Muscle of leg (tissue), 16 donors: ENCODE measurements at places on chromosomes 7 and 10. TPM values are rescaled to one million over a fixed set of nuclear protein-coding genes. Genes with fewer than 3 reads are reported as not detected.

SFTPA2 gene
- total RNA-seq: not detected

DNA sequence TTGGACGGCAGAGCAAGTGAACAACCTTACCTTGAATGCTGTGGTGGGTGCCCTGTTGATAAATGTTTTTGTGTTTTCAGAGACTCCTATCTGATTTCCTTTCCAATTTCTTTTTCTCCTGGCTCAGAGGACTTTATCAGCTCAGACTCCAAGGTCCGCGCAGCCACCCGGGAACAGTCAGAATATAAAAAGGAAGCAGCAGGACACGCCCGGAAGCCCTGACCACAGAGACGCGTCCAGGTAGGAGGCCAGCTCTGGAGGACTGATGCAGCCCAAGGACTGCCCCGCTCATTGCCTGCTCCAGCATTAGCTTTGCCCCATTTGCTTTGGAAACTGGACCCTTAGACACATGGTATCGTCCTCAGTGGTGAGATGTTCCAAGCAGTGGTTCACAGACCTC is 61.3 kb downstream of the TACC2 start:
- H3K4me3 ChIP-seq: no peak overlapping the region
- no peaks in the 10 kb centered on the region for H3K27me3 ChIP-seq
- peaks cover 11% of the 10 kb centered on the region for H3K4me1 ChIP-seq

GRCh38 chr7:121798896-121799295 is 74.1 kb upstream of the PTPRZ1 start:
- no peaks in the 10 kb centered on the region for H3K4me1 ChIP-seq
- H3K36me3 ChIP-seq: no peaks in the 10 kb centered on the region
- no peaks in the 10 kb centered on the region for H3K27me3 ChIP-seq
- H3K4me3 ChIP-seq: no peak overlapping the region
- DNase-seq: peak; percentile 12
- no peak overlapping the region for H3K27ac ChIP-seq

HHEX gene
- 3.6 TPM for total RNA-seq

DNA sequence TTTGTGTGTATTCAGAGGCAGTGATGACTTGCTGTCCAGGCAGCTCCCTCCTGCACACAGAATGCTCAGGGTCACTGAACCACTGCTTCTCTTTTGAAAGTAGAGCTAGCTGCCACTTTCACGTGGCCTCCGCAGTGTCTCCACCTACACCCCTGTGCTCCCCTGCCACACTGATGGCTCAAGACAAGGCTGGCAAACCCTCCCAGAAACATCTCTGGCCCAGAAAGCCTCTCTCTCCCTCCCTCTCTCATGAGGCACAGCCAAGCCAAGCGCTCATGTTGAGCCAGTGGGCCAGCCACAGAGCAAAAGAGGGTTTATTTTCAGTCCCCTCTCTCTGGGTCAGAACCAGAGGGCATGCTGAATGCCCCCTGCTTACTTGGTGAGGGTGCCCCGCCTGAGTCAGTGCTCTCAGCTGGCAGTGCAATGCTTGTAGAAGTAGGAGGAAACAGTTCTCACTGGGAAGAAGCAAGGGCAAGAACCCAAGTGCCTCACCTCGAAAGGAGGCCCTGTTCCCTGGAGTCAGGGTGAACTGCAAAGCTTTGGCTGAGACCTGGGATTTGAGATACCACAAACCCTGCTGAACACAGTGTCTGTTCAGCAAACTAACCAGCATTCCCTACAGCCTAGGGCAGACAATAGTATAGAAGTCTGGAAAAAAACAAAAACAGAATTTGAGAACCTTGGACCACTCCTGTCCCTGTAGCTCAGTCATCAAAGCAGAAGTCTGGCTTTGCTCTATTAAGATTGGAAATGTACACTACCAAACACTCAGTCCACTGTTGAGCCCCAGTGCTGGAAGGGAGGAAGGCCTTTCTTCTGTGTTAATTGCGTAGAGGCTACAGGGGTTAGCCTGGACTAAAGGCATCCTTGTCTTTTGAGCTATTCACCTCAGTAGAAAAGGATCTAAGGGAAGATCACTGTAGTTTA is 15.8 kb downstream of the SCD start:
- no peak overlapping the region for H3K4me3 ChIP-seq
- no peaks in the 10 kb centered on the region for H3K27me3 ChIP-seq
- no peak overlapping the region for H3K27ac ChIP-seq
- DNase-seq: no peak
- peaks cover 15% of the 10 kb centered on the region for H3K36me3 ChIP-seq
- no peaks in the 10 kb centered on the region for H3K4me1 ChIP-seq

DNA sequence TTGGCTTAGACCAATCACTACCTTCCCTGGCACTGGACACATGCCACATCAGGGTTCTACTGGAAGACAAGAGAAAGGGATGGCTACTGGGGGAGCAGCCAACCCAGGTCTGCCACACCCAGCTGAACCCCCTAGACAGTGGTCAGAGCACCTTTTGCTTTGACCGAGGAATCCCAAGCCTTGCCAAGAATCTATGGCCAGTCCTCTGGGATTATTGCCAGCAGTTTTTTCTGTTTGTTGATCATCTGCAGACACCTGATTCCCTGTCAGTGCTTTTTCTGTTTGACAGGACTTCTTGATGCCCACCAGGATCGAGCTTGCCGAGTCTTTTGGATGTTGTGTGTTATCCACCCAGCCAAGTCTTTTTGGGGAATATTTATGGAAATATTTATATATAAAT is 476.2 kb upstream of the GALNT17 start:
- no peak overlapping the region for H3K4me3 ChIP-seq
- H3K4me1 ChIP-seq: peaks cover 31% of the 10 kb centered on the region
- no peaks in the 10 kb centered on the region for H3K36me3 ChIP-seq
- no peak for DNase-seq
- no peaks in the 10 kb centered on the region for H3K27me3 ChIP-seq
- H3K27ac ChIP-seq: no peak overlapping the region

DNA sequence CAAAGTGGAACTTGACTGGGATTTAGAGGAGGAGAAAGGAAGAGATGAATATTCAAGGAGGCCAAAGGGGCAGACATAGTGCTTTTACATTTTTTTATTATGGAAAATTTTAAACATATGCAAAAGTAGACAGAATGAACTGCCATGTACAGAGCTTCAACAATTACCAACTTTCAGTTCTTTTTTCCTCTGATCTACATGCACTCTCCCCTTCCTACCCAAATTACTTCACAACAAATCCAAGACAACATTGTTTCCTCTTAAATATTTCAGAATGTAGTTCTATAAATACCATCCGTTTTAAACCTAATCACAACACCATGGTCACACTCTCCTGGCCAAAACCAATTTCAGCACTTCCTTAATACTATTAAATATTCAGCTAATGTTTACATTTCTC is 83.5 kb upstream of the FZD1 start:
- H3K4me1 ChIP-seq: no peaks in the 10 kb centered on the region
- H3K27ac ChIP-seq: no peak overlapping the region
- H3K27me3 ChIP-seq: no peaks in the 10 kb centered on the region
- no peak overlapping the region for H3K4me3 ChIP-seq
- H3K36me3 ChIP-seq: no peaks in the 10 kb centered on the region

SLC29A4 gene
- 18.5 TPM for total RNA-seq
